HS-5 (cell line): ENCODE measurements at places on chromosomes 1 and 21.

DNA sequence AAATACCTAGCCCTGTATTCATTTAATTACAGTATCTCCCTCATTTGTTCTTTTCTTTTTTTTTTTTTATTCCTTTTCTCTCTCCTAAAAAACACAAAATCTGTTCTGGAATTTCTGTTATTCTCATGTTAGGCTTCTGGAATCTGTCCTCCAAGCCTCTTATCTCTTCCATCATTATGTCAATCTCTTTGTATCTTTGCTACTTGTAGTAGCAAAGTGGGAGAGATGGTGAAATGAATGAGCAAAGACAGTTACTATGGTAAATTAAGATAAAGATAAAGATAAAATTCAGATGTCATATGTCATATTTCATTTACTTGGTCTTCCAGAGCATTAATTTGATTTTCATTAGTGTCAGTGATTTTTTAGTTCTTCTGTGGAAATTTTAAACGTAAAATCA, 155.1 kb downstream of the FGGY start:
- no peak for DNase-seq

DNA sequence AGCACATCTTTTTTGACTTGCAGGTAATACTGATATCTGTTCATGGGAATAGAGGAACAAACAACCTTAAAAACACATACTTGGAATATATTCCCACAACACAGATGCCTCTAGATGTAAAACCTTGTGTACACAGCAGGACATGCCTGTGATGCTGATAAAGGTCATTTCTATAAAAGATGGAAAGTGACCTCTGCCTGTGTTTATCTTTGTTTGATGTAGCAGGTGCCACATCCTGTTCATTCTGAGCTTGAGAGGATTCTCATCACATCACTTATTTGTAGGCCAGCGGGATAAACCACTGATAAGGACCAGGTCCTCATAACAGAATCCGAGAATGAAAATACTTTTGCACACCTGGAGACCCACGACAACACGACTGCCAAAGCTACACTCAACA, 133.7 kb downstream of the SMYD2 start:
- DNase-seq, result no peak

DNA sequence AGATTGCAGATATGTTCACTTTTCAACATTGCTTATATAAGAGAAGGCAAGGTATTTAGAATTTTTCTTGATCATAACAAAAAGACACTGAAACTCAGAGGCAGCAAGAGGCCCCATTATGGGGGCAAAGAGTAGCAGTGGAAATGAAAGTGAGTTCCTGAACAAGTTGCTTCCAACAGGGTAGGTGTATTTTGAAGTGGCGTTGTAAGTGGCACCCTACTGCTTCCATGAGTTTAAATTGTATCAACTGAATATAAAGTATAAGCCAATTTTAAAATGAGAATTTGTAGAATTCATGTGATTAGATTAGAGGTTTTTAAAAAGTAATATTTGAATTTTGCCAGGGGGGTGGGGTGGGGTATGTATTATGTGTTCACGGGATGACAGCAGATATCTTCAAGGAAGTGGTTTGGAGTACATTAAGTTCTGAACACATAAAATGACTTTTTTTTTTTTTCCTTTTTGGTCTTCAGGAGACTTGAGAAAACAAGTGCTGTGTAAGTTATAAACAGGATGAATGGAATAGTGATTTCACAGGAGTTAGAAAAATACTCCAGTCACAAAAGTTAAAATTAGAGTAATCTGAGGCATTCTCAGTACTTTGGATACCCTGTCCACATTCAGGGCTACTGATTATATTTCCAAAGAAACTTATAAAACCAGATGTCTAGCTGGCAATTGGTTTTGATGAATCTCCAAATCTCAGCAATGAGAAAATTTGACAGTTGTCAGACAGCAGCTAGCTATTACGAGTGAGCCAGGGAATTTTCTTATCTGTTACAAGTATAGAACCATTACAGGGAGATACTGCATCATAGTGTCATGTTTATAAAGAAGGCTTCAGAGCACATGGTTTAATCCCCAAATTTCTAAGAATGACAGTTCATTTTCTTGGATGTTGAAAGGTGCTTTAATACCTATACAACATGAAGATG, 182.0 kb downstream of the ST6GALNAC3 start:
- DNase-seq, result no peak

GRCh38 chr1:115630342-115630741, 11.4 kb upstream of the VANGL1 start:
- DNase-seq, result no peak

DNA sequence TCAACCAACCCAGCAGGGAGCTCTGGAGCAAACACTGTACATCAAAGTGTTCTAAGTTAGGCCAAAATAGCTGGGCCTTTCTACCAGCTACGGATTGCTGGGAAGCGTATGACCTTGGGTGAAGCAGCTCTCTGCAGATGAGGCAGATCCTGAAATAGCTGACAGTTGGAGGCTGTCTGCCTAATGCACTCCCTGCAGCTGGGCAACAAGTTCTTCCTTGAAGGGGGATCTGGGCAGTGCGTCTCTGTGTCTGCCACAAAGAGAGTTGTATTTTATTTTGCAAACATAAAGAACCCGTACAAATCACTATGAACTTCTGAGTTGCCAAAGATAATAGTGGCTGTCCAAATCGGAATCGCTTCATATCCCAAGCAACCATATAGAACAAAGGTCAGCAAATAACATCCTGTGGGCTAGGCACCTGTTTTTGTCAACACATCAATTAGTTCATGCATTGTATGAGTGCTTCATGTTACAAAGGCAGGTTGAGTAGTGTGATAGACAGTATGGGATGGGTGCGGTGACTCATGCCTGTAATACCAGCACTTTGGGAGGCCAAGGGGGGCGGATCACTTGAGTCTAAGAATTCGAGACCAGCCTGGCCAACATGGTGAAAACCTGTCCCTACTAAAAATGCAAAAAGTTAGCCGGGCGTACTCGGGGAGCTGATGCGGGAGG, 29.1 kb upstream of the KLF17 start:
- DNase-seq, result no peak

DNA sequence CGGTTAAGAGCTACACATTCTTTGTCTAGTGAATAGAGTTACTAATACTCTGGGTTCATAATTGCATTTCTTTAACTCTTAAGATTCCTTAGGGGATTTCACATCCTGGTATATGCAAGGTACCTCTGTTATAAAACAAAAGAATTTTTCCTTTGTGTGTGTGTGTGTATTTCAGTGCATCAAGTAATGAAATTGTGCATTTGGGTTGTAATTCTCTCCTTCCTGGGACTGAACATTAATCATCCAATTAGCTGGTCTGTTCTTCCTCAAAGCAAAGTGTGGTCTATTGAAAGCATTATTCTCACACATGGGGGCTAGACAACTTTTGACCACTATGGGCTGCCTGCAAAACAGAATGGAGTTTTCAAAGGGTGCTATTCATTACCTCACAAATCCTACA, 74.0 kb downstream of the ZC3H11B start:
- no peak for DNase-seq

GRCh38 chr21:17088500-17088899, 424.3 kb upstream of the CXADR start:
- no peak for DNase-seq

GRCh38 chr1:10065344-10065685, 32.6 kb downstream of the UBE4B start:
- no peak for DNase-seq

DNA sequence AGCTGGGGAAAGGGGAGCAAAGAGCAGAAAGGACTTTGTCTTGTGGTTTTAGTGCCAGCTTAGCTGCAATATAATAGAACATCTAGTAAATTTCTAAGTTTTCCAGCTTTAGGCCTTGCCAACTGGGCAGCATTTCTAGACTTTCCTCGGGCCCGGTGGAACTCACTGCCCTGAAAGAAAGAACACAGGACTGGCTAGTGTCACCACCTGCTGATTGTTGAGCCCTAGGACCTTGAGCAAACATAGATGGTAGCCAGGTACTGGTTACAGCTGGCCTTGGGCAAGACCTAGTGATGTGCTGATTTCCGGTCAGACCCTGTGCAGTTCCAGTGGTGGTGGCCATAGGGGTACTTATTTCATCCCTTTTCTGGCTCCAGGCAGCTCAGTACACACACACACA, 753.2 kb upstream of the B3GALT2 start:
- DNase-seq, result no peak

DNA sequence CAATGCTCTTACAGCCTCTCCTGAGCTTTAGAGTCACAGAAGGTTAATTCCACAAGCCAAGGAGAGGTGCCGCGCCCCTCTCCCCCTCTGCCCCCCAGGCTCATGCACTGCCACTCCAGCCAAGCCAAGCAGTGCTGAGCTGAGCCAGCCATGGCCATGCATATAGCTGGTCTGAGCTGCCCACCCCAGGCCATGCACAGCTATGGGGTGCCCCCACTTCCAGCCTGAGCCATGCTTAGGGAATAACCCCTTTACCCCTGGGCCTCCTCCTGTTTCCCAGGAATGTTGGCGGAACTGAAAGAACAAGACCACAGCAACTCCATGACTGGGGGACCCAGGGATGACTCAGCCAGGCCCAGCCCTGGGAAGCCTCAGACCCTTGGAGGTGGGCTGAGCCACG, 34.0 kb upstream of the MAGOH start:
- no peak for DNase-seq

DNA sequence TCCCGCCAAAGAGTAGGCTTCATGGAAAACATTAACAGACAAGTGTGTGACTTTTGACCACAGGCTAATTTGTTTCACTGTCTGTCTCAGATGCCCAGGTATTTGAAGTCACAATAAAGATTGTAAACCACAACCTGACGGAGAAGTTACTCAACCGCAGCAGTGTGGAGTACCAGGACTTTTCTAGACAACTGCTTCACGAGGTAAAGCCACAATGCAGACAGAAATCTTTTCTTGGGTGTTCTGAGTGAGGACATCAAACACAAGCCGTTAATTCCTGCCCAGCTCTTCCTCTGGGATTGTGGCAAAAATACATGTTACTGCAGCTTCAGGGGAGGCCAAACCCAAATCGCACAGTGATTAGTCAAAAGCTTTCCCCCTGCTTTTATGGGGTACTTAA, 31.0 kb downstream of the UMODL1 start:
- no peak for DNase-seq

GRCh38 chr1:8510041-8510823, 192.3 kb downstream of the SLC45A1 start:
- no peak for DNase-seq

DNA sequence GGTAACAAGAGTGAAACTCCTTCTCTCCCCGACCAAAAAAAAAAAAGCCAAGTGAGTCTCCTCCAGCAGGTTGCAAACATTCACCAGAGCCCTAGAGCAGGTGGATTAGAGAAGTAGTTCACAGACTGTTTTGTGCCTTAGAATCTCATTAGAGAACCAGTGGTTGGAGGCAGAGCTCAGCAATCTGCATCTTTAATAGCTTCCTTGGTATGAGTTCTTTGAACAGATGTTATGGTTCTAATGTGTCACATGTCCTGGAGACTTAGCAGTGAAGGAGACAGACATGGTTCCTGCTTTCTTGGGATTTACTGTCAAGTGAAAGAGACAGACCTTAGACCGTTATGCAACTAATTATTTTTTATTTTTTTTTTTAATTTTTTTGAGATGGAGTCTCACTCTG, 26.8 kb downstream of the SESN2 start:
- no peak for DNase-seq

- no peak for DNase-seq
These were observed 17.0 kb downstream of the SRRM1 start for GRCh38 chr1:24659993-24660665.

DNA sequence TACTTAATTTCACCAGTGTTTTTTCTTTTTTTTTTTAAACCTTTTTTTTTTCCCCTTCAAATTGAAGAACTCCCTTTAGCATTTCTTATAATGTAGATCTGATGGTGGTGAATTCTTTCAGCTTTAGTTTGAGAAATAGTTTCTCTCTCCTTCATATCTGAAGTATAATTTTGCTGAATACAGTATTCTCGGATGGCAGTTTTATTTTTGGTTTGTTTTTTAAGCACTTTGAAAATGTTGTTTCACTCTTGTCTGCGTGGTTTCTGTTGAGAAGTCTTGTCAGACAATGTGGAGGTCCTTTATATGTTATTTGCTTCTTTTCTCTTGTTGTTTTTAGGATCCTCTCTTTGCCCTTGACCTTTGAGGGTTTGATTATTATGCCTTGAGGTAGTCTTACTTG, 135.1 kb downstream of the RPS6KC1 start:
- no peak for DNase-seq

DNA sequence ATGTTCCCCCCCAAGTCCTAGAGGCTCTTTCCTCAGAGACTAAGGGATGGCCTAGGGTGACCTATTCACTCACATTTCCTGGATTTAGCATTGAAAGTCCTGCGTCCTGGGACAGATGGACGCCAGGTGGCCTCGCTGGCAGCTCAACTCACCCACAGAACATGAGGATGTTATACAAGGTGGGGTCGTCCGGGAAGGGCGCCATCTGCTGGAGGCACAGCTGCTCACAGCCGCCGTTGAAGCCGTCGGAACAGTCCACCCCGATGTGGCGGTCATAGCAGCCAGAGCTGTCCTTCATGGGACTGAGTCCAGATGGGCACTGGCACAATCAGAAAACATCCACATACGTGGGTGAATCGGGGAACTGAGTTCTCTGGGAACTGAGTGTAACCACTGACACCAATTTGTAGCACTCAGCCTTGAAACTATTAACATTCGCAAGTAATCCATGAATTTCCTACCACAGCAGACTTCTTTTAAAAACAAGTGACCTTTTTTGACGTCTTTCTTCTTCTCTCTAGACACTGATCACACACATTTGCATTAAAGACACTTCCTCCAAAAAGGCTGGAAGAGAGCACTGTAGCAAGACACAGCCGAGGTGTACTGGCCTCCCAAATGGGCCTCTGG, 215.4 kb downstream of the ASTN1 start:
- no peak for DNase-seq

DNA sequence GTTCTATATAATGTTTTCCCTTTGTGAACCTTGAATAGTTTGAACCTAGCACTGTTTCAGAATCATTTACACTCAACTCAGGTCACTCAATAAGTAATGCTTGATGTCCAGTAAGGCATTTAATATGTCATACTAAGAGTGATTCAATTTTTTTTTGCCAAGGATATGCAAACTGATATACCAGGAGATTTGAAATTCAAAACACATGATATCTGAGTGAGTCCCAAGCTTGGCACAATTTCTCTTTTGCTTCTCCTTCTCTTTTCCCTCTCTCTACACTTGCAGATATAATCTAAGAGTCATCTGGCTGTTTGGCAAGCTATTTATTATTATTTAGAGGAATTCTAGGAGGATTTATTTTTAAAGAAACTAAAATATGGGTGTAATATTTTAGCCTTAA, 61.6 kb upstream of the SPAG17 start:
- DNase-seq, result no peak

- DNase-seq, result no peak
These were observed 58.7 kb upstream of the RGS1 start for GRCh38 chr1:192516776-192517297.

DNA sequence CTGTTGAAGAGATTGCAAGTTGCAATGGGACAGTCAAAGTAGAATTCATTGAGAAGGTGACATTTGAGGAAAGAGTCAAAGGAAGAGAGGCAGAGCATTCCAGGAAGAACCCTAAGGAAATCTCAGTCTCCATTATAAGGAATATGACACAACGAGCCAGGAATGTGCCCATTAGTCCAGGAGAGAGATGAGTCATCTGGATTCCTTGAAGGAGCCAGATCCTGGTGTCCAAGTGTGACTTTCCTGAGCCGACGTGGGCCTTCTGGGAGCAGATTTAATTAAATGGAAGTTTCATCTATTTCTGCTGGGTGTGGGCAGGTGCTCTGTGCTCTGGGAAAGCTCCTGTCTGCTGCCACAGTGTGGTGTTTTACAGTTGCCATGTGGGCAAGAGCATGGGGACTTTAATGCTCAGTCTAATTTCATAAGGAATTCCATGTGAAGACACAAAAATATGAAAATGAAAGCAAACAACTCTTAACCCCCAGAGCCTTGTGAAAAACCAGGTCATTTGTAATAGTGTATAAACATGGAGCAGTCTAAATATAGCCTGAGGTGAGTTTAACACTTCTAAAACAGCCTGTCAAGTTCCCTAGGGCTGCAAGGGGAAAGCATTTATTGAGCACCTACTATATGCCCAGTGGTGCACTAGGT, 111.4 kb upstream of the ARTN start:
- DNase-seq, result peak; percentile 93
